ENCODE measurements at places on chromosomes 7 and 10. TPM values are rescaled to one million over a fixed set of nuclear protein-coding genes. Genes with fewer than 3 reads are reported as not detected.

The TMEM270 gene
- not detected for total RNA-seq

The RTKN2 gene
- total RNA-seq: not detected

The JAZF1 gene
- total RNA-seq: 10.5 TPM

The ATOH7 gene
- total RNA-seq: not detected

The AMPH gene
- total RNA-seq: 6.3 TPM

The NEUROD6 gene
- not detected for total RNA-seq

The WNT16 gene
- total RNA-seq: not detected

The ZNF518A gene
- 5.9 TPM for total RNA-seq

The SPDYE11 gene
- not detected for total RNA-seq

The ENTPD1 gene
- total RNA-seq: 0.49 TPM

The CYP3A4 gene
- not detected for total RNA-seq

The ST7 gene
- total RNA-seq: 13.8 TPM

The DMBT1 gene
- not detected for total RNA-seq

The UNCX gene
- not detected for total RNA-seq

The C10orf105 gene
- not detected for total RNA-seq

All from cardiac ventricle fibroblast (primary cell).